Transverse colon (tissue), 4 donors: ENCODE measurements at places on chromosomes 4 and X. TPM values are rescaled to one million over a fixed set of nuclear protein-coding genes. Genes with fewer than 3 reads are reported as not detected.

Gene TAF7L
- 0.64 TPM for total RNA-seq

DNA sequence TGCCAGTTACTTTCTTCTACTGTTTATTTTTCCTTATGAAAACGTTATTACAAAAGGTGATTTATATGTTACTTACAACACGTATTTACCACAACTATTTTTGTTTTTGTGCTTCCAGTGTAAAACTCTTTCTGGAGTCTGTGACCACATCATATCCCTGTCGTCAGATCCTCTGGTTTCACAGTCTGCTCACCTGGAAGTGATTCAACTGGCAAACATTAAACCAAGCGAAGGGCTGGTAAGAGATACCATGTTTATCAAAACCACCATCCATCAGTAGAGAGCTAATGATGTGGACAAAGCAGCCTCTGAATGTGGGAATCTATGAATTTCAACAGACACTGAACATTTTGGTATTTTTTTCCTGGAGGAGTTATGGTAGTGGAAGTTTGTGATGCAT is 116.1 kb downstream of the CNKSR2 start:
- no peak for DNase-seq

- DNase-seq: no peak
Measured at GRCh38 chr4:156472624-156473023, 499.0 kb downstream of the PDGFC start.

- DNase-seq: no peak
Measured at GRCh38 chrX:56805399-56805798, 76.4 kb downstream of the NBDY start.

DNA sequence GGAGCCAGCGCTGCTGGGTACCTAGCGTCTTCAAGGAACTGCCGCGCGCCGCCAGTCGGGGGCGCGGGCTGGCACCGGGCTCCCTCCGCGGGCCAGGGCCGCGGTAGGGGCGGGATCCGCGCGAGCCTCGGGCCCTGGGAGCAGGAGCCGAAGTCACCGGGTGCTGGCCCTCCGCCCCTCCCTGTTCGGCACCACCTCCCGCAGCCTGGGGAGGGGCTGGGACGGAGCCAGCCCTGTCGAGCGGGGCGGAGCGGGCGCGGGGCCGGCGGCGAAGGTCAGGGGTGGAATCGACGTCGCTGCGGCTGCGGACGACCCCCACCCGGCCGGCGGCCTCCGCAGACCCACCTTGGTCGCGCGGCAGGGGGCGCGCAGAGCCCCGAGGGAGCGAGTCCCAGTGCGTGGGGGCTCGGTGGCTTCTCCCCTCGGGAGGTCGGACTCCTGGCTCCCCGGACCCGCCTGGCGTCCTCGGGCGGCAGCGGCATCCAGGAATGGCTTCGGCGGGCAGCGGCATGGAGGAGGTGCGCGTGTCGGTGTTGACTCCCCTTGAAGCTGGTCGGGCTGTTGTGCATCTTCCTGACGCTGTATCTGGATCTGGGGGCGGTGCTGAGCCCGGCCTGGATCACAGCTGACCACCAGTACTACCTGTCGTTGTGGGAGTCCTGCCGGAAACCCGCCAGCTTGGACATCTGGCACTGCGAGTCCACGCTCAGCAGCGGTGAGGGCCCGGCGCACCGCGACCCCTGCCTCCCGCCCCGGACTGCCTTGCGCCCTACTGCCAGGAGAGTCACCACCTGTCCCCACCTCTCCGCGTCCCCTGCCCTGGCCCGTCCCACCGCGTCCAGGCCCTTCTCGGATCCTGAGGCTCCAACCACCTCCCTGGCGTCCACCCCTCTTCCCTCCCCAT is 50.5 kb upstream of the FAM47C start:
- peak; percentile 17 for DNase-seq

Gene UGT8
- total RNA-seq: 60.5 TPM

- DNase-seq: peak; percentile 82
Measured at GRCh38 chr4:38230121-38230801, 270.1 kb downstream of the PTTG2 start.

DNA sequence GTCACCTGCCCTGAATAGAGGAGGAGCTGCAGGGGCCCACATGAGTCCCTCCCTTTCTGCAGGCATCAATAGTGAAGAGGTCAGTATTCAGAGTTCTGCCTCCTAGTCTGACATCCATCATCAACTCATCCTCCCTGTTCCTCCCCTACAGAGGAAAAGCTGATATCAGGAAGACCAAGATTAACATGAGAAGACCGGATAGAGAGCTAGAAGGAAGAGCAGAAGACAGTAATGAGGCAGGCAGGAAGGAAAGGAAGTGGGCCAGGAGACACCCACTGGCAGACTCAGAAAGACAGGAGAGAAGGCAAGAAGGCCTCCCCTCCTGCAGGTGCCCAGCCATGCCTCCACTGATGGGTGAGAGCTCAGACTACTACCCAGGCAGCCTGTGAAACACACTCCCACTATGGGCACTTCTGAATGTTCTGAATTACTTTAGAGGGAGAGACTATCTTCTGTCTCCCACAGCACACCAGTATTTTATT is 74.6 kb downstream of the CC2D2A start:
- no peak for DNase-seq
